Head of caudate nucleus (tissue), 42 donors: ENCODE measurements at places on chromosomes 11 and 22.

GRCh38 chr11:3836903-3837302 lies 3.9 kb downstream of the RHOG start:
- DNase-seq: no peak

DNA sequence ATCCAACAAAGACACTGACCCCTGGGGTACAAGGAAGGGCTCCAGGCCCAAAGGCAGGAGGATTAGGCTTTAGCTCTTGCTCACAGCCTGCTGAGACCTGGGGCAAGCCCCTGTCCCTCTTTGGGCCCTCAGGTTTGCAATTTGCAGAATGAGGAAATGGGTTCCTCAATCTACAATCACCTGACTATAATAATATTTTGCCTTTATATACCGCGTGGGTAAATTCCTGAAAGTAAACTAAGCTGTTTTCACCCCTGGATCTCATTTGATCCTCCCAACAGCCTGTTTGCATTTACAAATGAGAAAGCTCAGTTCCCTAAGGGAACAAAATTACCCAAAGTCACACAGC lies 797 bp downstream of the STARD10 start:
- no peak for DNase-seq

DNA sequence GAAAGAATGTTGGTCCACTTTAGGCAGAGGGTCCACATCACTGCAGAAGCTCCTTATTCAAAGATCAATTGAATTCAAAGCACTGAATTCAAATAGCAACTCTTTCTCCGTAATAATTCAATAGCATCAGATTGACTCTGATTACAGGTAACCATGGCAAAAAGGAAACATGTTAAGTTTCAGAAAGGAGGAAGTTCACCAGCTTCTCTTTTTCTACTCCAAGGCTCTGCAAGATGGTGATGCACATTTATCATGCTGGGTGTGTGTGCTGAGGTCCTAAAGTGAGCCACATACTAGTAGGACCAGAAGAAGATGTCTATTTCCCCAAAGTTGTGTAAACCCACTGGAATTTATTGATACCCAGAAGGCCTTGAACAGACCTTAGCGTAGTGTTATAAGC lies 18.0 kb upstream of the DRD2 start:
- no peak for DNase-seq

DNA sequence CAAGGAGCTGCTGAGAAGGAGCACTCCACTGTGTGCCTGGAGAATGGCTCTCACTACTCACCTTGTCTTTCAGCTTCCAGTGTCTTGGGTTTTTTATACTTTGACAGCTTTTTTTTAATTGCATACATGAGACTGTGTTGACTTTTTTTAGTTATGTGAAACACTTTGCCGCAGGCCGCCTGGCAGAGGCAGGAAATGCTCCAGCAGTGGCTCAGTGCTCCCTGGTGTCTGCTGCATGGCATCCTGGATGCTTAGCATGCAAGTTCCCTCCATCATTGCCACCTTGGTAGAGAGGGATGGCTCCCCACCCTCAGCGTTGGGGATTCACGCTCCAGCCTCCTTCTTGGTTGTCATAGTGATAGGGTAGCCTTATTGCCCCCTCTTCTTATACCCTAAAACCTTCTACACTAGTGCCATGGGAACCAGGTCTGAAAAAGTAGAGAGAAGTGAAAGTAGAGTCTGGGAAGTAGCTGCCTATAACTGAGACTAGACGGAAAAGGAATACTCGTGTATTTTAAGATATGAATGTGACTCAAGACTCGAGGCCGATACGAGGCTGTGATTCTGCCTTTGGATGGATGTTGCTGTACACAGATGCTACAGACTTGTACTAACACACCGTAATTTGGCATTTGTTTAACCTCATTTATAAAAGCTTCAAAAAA lies 72.6 kb downstream of the NCAPD3 start:
- DNase-seq: no peak

DNA sequence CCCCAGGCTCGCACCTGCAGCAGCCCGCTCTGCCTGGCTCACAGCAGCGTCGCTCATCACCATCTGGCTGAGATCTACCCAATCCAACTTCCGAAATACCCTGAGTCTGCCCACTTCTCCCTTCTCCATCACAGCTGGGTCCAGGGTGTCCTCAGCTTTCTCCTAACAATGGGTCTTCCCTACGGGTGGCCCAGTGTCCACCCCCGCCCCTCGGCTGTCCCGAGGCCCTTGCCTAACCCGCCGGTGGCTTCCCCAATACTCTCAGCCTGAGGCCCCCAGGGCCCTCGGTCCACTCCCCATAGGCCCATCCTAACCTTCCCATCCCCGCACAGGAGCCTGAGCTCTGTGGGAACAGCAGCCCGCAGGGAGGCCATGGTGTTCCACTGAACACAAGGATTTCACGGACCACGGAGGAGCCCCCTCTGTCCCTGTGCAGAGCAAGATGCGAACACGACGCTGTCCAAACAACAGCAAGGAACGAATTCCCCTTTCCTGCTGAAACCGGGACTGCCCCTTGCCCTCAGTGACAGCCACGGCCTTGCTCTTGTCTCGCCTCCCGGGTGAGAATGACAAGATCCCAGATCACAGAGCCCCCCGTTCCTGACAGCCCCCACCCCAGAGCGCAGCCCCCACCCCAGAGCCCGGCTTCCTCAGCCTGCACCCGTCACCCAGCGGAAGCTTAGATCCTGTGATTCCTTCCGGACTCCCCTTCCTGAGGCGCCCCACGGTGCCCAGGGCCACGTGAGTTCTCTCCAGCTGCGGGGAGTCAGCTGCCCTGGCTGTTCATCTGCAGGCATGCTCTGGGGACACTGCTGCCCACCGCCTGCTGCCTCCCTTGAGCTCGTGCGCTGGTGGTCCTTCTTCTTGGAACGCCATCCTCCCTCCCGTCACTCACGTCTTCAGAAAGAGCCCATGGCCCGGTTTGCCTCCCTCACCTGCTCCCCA lies 48.8 kb upstream of the CARS1 start:
- no peak for DNase-seq

DNA sequence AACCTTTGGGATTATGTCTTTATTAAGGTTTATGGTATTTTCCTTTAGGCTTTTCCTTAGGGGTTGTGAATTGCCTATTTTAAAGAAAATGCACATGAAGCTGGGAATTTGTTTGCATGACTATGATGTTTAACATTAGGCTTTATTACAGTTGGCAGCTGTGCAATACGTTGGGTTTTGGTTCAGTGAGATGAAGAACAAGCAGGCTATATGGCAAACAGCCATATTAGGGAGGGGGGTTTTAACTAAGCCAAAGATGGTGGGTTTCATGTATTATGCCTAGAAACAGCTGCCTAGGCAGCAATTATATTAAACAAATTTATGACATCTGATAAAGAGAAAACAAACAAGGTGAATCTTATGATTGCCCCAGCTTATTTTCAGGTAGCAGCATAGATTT lies 880.8 kb downstream of the FAM181B start:
- DNase-seq: no peak

DNA sequence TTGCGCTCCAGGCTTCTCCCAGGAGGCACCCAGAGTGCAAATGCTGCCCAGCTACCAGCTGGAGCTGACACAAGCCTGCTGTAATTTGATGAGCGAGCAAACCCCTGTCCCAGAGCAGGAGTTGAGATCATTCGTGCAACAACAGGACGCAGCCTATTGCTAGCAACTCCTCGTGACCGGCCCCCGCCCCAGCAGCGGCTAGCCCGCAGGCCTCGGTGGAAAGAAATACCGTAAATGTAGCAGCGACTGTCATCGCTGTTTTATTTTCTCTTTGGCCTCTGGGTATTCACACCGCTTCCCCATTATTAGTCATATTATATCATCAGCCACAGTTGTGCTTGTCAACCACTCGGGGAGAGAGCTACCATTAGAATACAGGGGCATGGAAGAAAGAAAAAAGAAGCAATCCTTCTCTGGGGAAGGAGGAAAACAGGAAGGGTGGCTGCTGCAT lies 59.2 kb upstream of the ATXN10 start:
- DNase-seq: no peak

GRCh38 chr11:33321422-33321821 lies 64.2 kb downstream of the HIPK3 start:
- no peak for DNase-seq

GRCh38 chr11:119346605-119347004 lies at the start of gene MFRP:
TSS of gene MFRP (minus strand) at chr11:119346705. CDS start at chr11:119346513, 192 bp downstream.
- DNase-seq: no peak

GRCh38 chr11:96215110-96215782 lies 127.7 kb downstream of the MAML2 start:
- DNase-seq: no peak

- no peak for DNase-seq
These were observed 203.4 kb downstream of the FAM76B start for GRCh38 chr11:95586155-95586554.

DNA sequence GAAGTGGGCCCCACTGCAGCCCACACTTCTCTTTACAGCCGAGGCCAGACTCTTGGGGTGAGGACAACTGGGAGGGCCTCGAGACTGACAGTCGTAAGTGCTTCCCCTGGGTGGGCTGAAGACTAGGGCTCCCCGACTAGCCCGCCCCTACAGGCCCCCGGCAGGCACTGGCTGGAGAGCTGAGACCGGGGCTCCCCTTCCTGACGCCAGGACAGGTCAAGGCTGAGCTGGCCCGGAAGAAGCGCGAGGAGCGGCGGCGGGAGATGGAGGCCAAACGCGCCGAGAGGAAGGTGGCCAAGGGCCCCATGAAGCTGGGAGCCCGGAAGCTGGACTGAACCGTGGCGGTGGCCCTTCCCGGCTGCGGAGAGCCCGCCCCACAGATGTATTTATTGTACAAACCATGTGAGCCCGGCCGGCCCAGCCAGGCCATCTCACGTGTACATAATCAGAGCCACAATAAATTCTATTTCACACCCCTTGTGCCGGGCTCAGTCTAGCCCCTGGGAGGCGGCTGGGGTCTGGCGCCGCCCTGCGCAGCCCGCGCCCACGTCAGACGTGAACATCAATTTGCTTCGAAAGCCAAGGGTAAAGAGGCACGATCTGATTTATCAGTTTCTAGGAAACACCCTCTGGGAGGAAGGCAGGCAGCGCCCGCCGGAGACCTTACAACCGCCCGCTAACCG lies 13.5 kb downstream of the SCYL1 start:
- DNase-seq: no peak
